ENCODE measurements at places on chromosomes 7 and 10.

- DNase-seq: no peak
Measured at GRCh38 chr10:24238519-24239247, 29.7 kb downstream of the KIAA1217 start.

DNA sequence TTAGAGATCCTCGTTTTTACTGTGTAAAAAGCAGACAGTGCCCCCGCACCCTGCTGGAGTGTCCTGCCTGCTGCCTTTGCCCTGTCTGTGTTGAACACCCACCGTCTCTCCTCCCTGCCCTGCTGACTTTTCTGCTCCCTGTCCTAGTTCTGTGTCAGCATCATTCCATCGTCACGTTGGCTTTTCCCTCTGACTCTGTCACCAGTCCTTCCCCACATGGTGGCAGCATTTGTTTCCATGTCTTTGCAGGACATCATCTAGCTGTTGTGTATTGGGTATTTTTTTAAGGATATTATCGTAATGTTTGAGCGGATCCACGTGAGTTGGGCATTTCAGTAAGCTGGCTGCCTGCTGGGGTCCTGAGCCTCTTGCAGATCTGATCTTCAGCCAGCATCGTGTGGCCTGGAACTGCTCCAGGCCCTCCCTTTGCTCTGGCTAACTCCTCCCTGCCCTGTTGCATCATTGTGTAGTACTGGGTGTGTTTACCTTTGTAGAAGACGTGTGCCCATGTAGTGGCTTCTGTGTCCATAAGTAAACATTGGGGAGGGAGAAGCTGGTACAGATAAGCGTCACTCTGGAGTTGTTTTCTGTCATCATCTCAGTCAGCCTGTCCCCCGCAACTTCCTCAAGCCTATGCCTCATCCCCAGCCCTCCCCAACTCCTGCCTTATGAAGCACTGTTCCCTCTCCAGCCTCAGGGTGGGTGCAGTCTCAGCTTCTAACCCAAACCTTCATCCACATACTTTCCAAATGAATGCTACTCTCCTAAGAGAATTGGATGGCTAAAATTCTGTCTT, 44.3 kb downstream of the TRRAP start:
- no peak for DNase-seq

DNA sequence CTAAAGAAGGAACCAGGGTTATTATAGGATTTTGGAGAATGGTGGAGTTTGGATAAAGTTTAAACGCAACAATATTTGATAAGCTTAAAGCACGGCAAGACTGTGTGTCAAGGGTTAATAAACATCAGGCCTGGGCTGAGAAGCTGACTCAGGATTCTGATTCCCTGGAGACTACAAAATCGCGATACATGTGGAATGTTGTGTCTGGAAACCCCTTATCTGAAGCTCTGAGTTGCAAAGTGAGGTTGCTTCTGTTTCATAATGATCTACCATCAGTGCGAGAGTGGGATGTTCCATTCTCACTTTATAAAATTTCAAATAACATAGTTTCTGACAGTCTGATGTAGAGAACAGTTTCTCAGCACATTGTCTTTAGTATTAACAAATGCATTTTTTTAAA, 7.8 kb downstream of the C1GALT1 start:
- no peak for DNase-seq

DNA sequence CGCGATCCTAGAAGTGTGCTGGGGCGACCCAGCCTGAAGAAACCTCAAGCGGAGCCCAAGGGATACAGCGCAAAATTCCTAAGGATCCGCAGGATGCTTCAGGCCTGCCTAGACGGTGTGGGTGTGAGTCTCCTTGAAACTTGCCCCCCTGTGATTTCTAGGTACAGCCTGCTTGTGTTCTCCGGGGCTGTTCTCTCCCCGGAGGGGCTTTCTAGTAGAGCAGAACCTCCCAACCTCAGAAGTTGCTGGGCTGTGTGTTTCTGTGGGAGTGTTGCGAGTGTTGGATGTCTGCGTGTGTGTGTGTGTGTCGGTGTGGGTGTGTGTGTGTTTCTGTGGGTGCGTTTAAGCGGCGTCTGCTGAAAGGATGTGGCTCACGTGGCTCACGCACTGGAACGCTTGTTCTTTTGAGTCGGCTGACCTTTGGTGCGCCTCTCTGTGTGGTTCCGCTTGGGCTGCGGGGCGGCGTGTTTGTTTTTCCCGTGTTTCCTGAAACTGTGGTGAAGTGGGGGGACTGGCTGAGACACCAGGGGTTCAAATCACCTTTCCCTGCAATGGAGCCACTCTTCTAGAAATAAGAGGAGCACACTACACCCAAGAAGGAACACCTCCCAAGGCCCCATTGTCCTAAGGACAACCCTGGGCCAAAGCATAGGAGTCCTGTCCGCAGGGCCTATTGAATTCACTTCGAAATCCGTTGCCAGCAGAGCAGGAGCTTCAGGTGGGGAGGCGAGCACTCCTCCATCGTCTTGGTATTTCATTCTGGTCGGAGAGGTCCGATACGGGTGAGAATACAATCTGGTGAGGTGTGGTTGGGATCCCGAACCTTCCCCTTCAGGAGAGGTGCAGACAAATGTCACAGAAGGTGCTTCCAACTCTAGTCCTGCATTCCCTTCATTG, 25.1 kb upstream of the ZNF273 start:
- no peak for DNase-seq

DNA sequence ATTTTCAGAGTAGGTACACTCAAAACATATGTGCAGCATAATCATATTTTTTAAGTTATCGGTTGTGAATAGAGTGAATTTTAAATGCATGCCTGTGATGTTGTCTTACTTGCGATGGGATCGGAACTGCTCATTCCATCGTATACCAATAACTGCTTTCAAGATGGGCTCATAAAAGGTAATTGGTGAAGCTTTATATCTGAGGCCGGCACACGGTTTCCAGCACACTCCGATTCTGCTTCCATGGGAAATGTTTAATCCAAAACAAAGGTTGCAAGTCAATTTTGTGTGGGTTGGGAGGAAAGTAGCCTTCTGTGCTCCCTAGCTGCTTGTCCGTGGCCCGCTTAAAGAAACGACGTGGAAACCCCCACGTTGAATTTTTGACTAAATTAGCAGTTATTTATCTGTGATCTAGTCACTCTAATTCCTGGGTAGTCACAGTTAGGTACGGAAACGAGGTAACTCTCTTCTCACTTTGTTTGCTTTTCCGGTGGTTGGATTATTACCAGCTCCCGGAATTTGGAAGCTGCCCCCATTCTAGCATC, 10.1 kb upstream of the CELF2 start:
- no peak for DNase-seq

- no peak for DNase-seq
Measured at GRCh38 chr10:182441-183201, 47.4 kb downstream of the ZMYND11 start.

DNA sequence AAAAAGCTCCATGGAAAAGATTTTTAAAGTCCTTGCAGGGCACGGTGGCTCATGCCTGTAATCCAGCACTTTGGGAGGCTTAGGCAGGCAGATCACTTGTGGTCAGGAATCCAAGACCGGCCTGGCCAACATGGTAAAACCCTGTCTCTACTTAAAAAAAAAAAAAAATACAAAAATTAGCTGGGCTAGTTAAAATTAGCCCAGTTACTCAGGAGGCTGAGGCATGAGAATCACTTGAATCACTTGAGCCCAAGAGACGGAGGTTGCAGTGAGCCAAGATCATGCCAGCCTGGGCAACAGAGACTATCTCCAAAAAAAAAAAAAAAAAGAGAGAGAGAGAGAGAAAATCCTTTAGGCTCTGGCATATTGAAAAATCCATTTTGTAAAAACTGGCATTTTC, 61.9 kb downstream of the CCDC6 start:
- no peak for DNase-seq

- DNase-seq: no peak
Measured at GRCh38 chr10:35884657-35885071, 242.6 kb upstream of the FZD8 start.

GRCh38 chr10:11210211-11210922, 192.7 kb downstream of the CELF2 start:
- no peak for DNase-seq

- DNase-seq: no peak
Measured at GRCh38 chr7:29120955-29121354, 25.4 kb downstream of the CPVL start.

DNA sequence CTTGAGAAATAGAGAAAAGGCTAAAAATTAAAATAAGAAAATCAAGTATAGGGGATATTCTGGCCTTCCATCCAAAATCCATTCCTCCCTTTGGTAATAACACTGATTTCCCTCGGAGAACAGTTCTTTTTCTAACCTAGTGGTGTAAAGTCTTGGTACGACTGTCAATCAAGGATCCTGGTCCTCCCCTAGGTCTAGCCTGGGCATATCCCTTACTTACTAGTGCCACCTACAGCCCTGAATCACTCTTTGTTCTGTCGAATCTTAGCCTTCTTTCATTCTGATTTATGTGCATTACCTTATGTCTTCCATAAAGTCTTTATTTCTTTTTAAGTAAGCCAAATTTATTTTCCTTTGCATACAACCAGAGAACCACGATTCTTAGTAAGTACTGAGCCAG, 298.7 kb upstream of the LRRTM3 start:
- no peak for DNase-seq

DNA sequence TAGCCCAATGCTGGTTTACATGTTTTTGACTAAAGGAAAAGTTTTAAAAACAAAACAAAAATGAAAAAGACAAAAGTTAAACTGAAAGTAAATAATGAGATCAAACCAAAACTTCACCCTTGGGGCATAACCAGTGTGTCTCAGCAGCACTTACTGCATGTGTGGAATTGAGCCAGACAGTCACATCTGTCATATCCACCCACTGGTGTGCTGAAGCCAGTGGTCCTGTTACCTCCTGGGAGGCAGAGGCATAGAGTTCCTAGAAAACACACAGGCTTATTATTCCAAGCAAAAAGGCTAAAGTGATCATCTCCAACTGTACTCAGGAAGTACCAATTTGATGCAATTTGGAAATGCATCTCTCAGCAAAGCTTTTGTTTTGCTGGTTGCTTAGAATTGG, 40.4 kb downstream of the ASAH2 start:
- no peak for DNase-seq

DNA sequence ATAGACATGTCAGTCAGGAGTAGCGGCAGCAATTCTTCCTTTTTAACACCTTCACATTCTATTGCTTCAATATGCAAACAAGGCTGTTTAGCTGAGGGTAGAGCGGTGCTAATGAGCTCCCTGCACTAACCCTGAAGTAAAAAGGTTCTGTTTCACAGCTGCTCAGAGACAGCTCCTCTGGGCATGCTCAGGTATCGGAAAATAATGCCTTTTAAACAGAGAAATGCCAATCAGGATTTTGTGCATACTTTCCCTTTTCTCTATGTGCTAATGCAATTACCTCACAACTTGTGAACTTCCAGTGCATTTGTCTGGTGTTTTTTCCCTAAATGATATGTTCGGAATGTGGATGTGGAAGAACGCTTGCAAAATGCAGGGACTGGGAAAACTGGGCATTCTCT, 307.7 kb upstream of the FZD8 start:
- DNase-seq: no peak

- no peak for DNase-seq
Measured at GRCh38 chr10:120521880-120522279, 64.9 kb downstream of the PLPP4 start.

DNA sequence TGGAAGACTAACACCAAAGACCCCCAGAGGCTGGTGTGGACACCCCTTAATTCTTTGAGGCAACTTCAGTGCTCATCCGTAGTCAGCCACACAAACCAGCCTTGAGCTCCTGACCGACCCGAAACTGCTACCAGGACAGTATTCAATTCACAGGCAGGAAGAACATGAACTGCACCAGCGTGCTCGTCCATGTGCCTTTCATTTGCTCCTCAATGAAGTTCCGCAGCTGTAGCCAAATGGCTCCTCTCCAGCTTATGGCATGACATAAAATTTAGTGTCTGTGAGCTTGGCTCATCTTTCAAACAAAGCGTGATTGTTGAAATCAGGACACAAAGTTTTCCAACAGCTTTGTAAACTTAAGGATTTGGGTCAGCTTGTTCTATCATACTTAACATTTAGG, 144.1 kb upstream of the FAM171A1 start:
- DNase-seq: no peak
